ENCODE measurements at places on chromosomes 7 and 10.
A peak's percentile ranks its signal among the peaks of the same experiment; 100 is the strongest.

DNA sequence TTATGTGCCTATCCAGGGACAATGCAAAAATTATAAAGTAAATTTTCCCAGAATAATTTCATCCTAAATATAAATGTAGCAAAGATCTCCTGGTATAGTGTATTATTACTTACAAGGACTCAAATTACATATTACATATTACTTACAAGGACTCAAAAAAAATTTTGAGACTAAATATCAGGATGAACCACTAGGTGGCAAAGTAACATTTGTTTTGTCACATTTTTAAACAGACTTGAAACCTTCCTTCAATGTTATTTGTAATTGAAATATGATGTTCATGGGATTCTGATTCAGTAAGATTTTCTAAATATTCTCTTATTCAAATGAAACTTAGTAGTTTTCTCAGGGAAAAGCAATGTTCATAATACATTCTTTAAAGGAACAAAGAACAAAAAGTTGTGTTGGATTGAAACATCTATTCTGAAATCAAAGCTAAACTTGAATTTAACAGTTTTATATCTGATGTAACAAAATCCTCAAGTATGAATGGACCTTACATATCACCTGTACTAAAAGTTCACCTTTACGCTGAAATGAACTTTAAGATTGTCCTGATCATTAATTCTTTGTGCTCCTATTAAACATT lies 74.3 kb upstream of the GNAI1 start:
- DNase-seq: peak; percentile 81

DNA sequence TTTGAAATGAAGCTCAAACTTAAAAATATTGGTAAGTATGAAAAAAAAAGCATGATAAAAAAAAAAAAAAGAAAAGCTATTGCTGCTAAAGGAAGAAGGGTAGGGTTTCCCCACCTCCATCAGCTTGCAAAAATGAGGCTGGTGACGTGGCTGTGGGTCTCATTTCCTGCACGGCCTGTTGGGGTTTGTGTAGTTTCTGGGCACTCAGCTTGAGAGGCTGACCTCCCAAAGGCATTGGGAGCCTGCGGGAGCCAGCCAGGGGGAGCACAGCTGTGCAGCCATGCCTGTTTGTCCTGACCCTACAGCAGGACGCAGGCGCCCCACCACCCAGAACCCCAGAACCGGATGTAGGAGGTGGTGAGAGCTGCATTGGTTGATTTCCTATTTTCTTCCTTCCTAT lies 48.8 kb upstream of the CARD11 start:
- DNase-seq: peak; percentile 16

- DNase-seq: no peak
Measured at GRCh38 chr10:113272511-113272910, 280.3 kb upstream of the HABP2 start.

GRCh38 chr7:99420986-99421385 lies 12.2 kb downstream of the BUD31 start:
- no peak for DNase-seq

DNA sequence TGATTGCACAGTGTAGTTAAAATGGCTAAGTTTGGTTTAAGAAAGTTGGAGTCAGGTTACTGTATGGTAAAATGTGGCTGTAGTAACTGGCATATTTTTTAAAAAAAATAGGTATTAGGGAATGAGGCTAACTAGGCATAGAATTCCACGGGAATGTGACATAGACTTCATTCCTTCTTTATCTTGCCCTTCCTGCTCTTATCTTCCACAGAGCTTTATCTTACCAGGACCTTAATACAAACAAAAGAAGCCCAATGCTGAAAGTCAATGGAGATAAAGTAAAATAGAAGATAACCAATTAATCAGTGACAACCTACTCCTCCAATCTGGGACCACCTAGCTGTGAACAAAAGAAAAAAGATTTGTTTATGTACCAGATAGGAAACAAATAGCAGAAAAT lies 58.1 kb downstream of the TET1 start:
- no peak for DNase-seq

DNA sequence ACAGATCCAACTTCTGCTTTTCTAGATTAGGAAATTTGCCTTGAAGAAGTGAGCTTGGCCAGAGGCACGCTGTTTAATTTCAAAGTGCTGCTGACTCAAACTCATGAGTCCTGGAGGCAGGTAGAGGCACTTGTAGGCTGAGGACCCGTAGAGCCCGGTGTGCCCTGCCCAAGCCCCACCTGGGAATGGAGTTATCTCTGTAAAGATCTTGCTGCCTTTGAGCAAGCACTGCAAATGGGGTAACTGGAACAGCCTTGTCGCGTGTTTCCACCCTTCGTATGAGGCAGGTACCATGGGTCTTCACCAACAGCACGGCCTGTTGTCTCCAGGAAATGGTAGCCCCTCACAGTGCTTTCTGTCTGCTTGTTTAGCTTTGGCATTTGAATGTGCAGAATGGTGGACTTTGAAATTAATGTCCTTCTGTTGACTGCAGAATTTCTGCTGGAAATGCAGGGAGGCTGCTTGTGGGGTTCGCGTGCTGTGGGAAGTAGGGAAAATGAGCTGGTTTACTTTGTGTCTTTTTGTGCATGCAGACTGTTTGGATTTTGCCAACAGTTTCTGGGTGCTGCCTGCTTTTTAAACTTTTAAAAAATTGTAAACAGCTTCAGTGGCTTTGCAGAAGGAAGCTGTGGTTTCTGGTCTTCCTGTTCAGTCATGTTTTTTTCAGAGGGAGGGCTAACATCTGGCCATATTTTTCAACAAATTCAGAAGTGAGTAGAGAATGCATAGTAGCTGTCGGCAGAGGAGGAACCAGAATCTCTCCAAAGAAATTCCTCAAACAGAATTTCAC lies 27.2 kb downstream of the CCM2 start:
- DNase-seq: peak; percentile 55

GRCh38 chr10:96584035-96584434 lies 2.8 kb downstream of the TM9SF3 start:
- DNase-seq: no peak
